Activated T-cell treated with anti-CD3 and anti-CD28 coated beads for 48 hours (primary cell): ENCODE measurements at places on chromosomes 5 and 9.

DNA sequence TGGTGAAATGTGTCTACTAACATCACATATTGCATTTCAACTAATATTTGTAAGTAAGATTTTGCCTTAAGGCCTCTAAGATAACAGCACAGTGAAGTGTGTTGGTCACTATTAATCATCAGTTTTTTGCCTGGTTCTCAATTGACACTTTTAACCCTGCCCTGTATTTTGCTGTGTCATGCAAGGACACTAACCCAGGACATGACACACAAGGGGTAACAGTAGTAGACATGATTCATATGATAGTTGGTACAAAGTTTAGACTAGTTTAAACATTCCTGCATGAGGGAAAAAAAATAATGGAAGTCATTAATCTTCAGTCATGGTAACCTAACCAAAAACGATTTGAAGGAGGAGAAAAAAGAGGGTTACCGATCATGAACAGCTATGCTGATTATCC lies 207.0 kb downstream of the DEPDC1B start:
- no peak for DNase-seq

- DNase-seq: no peak
Measured at GRCh38 chr5:35470866-35471265, 146.8 kb upstream of the SPEF2 start.

- DNase-seq: no peak
Measured at GRCh38 chr5:131633830-131634229, 1.2 kb downstream of the RAPGEF6 start.

GRCh38 chr9:97936998-97937397 lies 974 bp downstream of the HEMGN start:
- DNase-seq: no peak

DNA sequence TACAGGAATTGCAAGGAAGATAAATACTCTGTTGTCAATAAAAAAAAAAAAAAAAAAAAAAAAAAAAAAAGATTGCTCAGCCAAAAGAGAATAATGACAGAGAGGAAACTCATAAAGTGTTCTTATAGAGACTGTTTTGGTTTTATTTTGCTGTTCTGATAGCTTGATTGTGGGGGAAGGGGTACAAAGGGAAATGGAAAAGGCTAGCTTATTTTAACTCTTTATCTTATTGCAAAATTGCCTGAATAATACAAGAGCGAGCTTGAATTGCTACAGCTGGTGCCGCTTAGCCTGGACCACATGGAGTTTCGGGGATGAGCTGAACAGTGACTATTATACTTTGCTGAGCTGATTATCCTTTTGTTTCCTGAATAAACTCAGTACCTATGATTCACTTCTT lies 31.0 kb upstream of the SHISAL2B start:
- DNase-seq: no peak

DNA sequence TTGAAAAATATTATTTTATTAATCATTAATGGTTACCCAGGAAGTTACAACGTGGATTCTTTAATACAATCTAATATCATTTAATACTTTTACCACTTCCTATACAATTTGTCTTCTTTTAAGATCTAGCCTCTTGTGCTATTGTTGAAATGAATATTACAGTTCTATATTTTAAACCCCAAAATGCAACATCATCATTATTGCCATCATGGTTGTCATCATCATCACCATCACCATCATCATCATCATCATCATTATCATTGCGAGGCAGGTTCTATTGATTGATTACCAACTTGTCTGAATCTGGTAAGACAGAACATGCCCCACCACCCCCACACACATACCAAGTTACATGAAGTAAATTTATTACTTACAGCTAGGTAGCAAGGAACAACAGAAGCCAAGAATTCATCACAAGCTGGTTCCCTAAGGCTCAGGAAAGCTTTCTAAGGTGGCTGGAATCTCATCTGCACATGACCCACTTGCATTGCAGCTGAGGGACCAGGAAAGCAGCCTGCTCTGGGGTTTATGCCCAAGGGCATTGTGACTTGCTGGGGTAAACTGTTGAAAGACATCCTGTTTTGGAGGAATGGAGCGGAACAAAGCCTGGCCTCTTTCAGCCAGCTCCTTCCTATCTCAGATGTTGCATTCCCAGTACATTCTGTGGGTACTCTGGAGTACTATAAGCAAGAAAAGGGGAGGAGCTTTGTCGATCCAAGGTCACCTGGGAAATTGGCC lies 418.1 kb downstream of the PRR16 start:
- no peak for DNase-seq

DNA sequence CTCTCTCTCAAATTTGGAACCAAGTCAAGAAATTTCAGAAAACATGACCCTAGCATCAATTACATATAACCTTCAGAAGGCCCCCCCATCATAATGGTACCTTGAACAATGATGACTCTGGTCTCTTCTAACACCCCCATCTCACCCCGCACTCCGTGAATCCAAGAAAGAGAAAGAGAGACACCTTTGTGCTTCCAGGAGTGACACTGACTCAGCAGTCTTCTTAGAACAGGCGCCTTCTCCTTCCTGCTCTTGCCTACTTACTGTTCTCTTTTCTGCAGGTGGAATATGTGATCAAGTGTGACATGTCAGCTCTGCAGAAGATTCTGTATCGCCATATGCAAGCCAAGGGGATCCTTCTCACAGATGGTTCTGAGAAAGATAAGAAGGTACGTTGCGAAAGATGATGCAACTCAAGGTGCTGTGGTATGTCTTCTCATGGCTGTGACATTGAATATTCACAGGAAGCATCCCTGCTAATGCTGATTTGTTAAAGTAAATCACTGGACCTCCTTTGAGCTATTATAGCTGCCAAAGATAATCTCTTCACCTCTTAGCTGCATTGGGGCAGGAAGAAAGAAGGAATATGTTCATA lies 81.3 kb downstream of the SMARCA2 start:
- no peak for DNase-seq

DNA sequence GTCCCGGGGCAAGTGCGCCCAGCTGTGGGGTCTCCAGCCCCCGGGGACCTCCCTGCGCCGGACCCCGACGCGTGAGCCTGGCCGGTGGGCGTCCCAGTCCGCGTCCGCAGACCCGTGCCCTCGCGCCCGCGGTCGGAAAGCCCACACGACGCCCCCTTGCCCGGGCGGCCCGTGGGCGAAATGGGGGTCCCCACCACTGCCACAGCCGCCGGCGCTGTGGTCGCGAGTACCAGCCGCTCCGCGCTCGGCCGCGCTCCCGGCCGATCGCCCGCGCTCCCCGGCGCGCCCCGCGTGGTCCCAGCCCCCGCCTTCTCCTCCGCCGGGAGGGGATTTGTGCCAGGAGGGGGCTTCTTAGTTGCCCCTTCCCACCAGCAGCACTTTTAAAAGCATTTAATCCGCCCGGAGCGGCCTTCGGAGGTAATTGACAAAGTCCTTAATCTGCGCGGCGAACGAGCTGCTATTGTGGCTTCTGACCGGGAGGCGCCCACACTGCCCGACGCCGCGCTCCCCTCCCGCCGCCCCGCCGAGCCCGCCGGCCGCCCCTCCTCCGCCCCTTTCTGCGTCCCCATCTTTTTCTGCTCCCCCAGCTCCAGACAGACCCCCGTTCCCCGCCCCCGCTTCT lies 469 bp upstream of the FIBCD1 start:
- DNase-seq: no peak

- DNase-seq: no peak
Measured at GRCh38 chr5:14172149-14172795, 29.1 kb downstream of the TRIO start.

- no peak for DNase-seq
Measured at GRCh38 chr5:74685979-74686631, 1.1 kb downstream of the HEXB start.

DNA sequence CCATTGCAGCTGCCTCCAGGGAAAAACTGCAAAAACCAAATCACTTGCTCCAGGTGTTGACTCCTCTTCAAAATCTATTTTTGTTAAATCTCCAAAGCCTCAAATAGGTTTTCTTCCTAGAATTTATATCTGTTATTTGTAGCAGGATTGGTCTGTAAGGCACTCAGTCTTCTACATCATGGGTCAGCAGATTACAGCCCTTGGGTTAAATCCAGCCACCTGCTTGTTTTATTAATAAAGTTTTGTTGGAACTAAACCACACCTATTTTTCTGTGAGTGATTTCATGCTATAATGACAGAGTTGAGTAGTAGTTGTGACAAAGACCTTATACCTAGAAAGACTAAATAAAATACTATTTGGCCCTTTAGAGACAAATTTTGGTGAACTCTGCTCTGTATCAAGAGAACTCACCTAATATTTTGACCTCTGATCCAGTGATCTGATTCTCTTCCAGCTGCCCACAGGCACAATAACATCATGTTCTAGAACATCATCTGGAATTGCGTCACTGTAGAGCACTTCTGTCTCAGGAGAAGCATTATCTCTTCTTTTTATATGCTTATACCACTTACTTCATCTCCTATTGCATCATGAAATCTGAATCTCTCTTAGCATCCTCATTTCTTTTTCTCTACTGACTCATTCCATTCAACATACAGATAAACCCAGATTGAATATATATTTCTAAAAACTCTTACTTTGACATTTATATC lies 130.1 kb downstream of the RPS23 start:
- no peak for DNase-seq

DNA sequence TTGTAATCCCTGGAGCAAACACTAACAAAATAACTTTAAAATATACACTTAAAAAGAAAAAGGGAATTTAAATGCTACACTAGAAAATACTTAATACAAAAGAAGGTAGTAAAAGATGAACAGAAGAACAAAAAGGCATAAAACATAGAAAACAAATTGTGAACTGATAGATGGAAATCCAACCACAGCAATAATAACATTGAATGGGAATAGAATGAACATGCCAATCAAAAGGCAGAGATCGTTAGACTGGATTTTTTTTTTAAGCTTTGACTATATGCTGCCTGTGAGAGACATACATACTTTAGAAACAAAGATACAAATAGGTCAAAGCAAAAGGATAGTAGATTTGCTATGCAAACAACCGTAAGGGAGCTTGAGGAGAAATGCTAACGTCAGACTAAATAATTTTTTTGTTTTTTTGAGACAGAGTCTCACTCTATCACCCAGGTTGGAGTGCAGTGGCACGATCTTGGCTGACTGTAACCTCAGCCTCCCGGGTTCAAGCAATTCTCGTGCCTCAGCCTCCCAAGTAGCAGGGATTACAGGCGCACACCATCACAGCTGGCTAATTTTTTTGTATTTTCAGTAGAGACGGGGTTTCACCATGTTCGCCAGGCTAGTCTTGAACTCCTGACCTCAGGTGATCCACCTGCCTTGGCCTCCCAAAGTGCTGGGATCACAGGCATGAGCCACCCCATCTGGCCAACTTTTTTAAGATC lies 6.5 kb downstream of the ABO start:
- no peak for DNase-seq

DNA sequence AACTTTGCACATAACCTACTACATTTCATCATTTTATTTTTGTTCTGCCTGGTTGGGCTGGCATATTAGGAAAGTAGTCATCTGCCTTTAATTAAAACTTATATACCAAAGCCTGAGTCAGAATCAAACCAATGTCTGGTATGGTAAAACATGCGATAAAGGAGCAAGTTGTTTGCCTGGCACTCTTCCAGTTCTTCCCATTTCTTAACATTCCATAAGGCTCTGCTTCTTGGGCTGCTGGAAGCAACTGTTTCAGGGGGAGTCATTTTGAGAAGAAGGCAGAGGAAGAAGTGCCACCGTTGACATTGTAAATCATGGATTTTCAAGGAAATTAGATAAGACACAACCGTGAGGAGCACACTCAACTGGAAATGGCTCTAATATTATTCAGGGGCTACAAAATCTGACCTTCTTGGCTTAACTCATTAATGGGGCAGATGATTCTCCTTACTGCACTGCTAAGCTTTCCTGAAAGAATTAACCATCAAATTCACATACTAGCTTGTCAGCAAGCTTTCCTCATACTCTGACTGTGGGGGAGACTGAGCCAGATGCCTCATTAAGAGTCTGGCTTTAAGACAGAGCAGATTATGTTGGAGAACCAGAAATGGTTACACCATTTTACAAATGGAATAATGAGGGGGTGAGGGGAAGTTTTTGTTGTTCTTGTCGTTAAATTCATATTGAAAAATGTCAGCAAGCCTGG lies 391.0 kb downstream of the TMEM232 start:
- DNase-seq: no peak

DNA sequence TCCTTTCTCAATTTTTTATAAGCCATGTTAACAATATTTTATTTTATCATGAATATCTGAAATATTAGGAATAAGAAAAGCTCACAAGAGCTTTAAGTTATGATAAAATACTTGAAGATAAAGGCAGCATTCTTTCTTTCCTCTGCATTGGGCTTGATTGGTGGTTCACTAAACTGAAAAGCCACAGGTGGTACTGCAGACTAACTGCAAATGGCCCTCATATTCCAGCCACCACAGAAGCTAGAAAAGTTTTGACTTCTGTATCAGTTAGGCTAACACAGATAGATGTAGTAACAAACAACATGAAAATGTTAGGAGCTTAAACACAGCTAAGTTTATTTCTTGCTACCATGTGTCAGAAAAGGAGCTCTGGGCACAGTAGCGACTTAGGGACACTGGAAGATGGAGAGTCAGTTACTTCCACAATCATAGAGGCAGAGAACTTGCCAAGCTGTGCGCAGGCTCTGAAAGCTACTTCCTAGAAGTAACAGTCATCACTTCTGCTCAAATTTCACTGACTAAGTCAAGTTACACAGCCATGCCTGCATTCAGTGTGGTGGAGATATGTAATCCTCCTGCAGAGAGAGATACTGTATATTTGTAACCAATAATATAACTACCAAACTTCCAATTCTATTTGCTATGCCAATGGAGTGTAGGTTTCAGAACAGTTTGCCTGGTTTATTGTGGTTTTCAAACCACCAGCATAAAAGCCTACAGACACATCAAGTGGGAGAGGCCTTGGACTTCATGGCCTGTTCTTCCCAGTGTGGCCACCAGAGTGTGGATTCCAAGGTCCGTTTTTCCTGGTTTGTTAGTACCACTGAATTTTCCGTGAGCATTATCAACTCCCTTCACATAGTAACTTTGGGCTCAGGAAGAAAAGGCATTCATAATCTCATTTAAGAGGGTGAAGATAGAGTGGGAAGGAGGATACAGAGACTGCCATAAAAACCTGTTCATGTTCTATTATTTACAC lies 268.3 kb downstream of the PJA2 start:
- DNase-seq: no peak

- no peak for DNase-seq
Measured at GRCh38 chr5:102869230-102869629, 114.1 kb downstream of the PAM start.

DNA sequence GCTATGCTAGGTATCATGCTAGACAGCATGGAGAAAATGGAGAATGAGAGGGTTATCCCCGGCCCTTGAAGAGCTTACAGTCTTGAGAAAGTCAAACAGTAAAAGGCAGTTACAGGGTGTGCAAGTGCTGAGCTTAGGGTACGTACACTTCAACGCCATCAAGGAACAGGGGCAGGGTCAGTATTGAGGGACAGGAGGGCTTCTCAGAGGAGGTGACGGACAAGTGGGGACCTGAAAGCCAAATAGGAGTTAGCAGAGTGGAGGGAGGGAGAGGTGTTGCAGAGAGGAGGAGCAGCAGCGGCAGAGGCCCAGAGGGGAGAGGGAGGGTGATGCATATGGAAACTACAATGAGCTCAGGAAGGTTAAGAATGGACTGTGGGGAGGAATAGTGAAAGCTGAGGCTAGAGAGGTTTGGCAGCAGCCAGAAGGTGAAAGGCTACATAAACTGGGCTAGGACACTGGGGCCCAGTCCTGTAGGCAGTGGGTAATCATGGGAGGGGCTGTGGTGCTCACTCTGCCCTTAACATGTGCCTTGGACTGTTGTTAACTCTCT lies 88.0 kb downstream of the NRG2 start:
- DNase-seq: no peak
